ENCODE measurements at places on chromosomes 3 and 15.

DNA sequence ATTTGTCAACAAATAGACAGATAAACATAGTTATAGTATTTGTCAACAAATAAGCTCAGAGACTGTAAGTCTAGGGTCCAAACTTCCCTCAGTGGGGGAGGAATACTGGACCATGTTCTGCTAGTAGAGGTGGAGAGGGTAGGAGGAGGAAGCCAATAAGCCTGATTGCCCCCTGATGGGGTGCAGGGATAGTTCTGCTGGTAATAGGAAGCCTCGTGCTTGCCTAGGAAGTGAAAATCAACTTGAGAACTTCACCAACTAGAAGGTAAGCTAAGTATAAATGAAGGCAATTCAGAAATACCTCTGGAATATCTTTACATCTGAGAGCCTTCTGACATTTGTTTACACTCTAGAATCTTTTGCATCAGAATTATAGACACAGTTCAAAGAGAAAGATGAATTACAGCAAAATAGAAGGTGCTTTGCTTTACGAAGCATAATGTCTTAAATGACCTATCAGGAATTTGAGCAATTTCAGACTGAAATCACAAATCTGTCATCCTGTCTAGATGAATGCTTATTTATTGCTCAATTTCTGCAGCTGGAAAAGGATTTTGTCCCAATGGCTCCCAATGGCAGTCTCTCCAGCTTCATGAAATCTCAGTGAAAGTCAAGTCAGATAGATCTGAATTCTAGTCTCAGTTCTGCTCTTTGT lies 225.6 kb upstream of the TBC1D5 start:
- DNase-seq, result no peak

DNA sequence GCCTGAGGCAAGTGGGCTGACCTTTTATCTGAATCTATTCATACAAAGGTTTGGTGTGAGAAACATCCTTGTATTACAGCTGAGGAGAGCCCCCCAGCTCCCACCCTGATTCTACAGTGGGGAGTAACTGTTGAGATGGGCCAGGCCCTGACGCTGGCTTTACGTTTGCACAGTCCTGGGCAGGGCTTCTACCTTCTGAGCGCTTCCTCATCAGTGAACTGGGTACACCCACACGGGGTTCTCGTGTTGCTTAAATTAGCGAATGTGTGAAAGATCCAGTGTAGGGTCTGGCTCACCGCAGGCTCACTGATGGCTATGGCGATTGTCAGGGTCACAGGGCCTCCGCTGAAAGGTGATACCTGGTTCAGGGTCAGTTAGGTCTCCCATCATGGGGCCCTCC lies 7.3 kb upstream of the GHRL start:
- no peak for DNase-seq

GRCh38 chr3:127351321-127351720 lies 63.5 kb upstream of the PRR20G start:
- no peak for DNase-seq

DNA sequence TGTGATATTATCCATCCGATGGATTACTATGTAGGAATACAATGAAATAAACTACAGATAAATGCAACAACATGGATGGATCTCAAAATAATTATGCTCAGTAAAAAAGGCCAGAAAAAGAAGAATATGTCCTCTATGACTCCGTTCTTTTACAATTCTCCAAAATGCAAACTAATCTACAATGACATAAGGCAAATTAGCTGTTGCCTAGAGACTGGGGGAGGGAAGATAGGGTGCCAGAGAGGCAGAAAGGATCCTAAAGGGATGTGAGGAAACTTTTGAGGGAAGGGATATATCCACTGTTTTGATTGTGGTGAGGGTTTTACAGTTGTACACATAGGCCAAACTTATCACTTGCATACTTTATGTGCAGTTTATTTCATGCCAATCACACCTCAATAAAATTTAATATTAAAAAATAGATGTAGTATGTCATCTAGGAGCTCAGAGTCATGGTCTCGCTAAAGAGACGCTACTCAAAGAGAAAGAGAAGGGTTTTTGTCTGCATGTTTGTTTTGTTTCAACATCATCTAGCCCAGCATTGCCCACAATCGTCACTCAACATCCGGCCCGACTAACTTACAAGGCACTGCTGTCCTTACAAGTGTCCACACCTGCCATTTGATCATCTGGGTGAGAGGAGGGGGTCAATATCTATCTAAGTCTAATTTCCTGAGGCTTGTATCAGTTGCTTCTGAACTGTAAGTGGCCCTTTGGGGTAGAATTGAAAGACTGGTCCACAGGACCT lies 29.5 kb downstream of the HES1 start:
- DNase-seq, result no peak

- DNase-seq, result no peak
These were observed 300.3 kb downstream of the ZBTB20 start for GRCh38 chr3:114846779-114847178.

- no peak for DNase-seq
These were observed 106.9 kb downstream of the LRRK1 start for GRCh38 chr15:101025896-101026631.

- DNase-seq, result no peak
These were observed 388.0 kb downstream of the ZBTB20 start for GRCh38 chr3:114758831-114759699.

DNA sequence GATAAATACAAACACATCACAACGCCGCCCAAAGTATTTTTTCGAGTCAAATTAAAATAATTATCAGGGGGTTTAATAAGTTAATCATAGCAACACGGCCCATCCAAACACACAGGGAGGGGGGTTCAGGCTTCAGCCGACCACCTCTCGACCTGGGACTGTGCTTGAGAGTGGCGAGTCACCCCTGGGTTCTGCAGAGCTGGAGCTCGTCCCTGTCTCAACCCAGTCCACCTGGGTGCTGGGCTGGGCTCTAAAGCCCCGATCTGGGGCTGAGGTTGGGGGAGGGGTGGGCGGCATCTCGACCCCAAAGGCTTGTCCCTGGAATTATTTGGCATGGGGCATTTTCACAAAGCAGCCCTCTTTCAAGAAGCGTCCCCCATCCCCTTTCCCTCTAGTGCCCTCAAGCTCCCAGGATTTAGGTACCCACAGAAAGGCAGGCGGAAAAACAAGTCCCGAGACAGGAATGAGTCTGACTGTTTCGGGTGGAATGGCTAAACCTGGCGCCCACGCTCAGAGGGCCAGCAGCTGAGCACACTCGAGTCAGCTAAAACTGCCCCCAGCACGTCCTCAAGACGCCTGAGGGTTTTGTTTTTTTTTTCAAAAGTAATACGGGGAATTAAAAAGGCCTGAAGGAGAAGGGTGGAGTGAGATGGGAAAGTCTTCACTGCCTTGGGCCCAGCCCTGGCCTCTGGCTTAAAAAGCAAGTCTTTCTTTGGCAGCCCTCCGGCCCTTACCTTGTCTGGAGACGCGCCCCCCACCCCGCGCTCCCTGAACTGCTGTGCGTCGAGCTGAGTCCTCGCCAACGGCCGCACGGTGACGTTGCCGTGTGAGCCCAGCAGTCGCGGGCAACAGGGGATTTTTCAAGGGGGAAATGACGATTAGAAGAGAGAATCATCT lies 32.5 kb downstream of the NR2F2 start:
- peak; percentile 51 for DNase-seq

GRCh38 chr3:4583416-4583815 lies 90.3 kb downstream of the ITPR1 start:
- DNase-seq, result no peak

- DNase-seq, result no peak
These were observed 142.4 kb downstream of the CHDH start for GRCh38 chr3:53703630-53704362.

GRCh38 chr3:123644358-123644757 lies 59.5 kb upstream of the HACD2 start:
- DNase-seq, result no peak

GRCh38 chr15:31234815-31235214 lies 91.8 kb upstream of the KLF13 start:
- no peak for DNase-seq

GRCh38 chr3:118970819-118971218 lies 63.8 kb downstream of the IGSF11 start:
- no peak for DNase-seq

DNA sequence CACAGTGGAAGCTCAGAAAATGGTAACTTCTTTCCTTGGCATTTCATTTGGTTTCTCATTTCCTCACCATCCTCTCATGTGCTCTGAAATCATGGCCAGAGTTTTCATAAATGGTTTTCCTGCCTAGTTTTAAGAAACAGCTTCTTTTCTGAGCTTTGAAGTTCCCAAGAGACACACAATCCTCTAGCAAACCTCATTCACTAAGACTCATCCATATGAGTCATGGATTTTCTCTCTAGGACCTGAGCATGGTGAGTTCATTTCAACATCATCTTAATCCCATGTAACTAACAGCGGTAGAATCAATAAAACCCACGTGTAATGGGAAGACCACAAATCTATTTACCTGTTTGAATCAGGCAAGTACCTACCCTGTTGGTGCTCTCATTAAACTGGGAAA lies 274.5 kb upstream of the LRTM1 start:
- no peak for DNase-seq

- DNase-seq, result no peak
These were observed 14.5 kb downstream of the SLC6A20 start for GRCh38 chr3:45781841-45782240.

GRCh38 chr3:159726231-159726964 lies 262.2 kb upstream of the IL12A start:
- DNase-seq, result no peak

GRCh38 chr3:139634111-139634635 lies 43.6 kb downstream of the NMNAT3 start:
- no peak for DNase-seq

- peak; percentile 12 for DNase-seq
These were observed 212.5 kb downstream of the OSBPL10 start for GRCh38 chr3:31768479-31769125.

GRCh38 chr3:42852441-42852840 lies 23.2 kb downstream of the CYP8B1 start:
- DNase-seq, result no peak

- no peak for DNase-seq
These were observed 126.9 kb upstream of the SLC7A14 start for GRCh38 chr3:170712798-170713197.

DNA sequence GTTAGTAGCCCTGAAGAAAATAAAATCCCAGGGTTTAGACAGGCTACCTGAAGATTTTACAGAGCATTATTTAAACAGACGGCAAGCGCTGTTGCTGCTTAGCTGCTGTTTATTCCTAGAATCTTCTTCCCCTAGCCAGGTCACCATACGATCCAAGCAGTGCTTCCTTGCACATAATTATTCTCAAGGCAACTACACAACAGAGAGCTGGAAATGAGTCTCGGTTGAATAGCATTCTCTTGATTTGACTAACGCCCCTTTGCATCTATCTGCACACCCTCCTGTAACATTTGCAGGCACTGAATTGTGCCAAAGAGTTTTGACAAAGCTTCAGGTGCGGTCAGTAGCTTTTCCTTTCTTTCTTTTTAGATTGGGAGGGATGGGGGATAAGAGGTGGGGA lies 564.4 kb downstream of the TBL1XR1 start:
- no peak for DNase-seq

- DNase-seq, result no peak
These were observed 3.5 kb downstream of the RLBP1 start for GRCh38 chr15:89217686-89218376.

- no peak for DNase-seq
These were observed 5.2 kb downstream of the GRM2 start for GRCh38 chr3:51712038-51712420.

DNA sequence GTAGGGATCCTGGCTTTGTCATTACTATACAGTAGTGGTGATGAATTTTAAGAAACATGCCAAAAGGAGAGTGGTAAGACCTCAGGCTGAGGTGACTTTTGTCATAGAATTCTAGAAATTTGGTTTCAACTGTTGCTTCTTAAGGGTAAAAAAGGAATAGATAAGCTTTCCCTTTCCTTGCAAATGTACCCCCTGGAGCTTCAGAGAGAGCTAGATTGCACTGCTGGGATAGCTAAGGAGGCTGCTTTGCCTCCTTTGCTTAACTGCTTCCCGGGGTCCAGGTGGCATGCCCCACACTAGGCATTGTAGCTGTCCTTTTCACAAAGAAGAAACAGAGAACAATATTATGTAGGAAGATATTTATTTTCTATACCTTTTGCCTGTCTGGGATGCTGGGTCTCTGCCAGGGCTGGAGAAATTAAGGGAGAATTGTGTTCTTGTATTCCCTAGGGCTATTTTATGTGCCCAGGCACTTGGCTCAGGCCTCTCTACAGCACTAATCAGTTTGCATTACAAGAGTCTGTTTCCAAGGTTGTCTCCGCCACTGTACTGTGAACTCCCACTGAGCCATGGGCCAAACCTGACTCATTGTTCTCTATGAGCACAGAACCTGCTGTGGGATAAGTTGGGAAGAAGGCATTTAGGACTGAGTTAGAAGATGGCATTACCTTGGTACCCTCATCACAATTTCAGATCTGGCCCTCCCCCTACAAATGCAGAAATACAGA lies 460.0 kb downstream of the PDCD6IP start:
- no peak for DNase-seq

DNA sequence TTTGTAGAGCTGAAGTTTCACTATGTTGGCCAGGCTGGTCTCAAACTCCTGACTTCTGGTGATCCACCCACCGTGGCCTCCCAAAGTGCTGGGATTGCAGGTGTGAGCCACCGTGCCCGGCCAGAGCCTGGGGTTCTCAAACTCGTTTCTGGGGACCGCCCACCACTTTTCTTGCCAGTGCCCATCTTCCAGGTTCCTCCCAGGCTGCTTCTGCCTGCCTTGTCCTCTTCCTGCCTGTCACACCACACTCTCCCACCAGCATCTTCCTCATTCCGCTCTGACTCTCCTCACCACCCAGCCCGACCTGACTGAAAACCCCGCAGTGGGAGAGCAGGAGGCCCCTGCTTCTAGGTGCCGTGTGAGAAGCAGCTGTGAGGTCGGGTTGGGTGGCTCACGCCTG lies 3.1 kb upstream of the DYNLT2B start:
- no peak for DNase-seq

GRCh38 chr15:90001683-90002427 lies 731 bp downstream of the ZNF710 start:
- peak; percentile 90 for DNase-seq

- DNase-seq, result no peak
These were observed 9.8 kb downstream of the HEG1 start for GRCh38 chr3:125045965-125046364.

DNA sequence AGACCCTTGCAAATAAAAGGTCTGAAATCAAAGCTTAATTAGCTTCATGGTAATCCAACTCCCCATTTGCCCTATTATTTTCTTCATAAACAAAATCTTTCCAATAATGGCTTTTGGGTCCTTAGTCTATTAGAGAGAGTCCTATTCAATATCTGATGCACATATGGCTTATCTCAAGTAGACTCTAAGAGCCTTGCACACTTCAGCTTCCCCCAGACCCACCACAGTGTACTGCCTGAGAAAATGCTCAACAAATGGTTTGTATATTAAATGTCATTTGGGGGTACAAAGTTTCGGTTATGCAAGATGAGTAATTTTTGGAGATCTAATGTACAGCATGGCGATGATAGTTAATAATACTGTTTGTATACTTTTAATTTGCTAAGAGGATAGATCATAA lies 28.9 kb downstream of the FSTL1 start:
- DNase-seq, result no peak
